ENCODE measurements at places on chromosomes 5 and 9.

DNA sequence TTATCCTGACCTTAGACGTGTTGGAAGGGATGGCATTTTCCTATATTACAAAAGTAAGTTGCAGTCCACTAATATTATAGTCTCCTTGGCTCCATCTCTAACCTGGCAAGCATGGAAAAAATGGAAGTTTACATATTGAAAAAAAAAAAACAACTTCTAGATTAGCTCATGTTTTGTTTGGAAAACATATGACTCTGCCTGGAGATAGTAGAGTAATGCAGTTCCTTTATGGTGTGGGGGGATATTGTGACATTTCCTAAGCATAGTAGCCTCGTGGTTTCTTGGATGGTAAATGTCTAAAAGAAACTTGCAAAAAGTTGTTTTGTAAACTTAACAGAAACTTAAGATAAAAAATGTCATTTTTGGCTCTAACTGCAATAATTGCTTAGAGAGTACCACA is 244.4 kb upstream of the FBXL7 start:
- DNase-seq, result no peak

GRCh38 chr9:738209-738915 is 103.1 kb upstream of the DMRT1 start:
- DNase-seq, result no peak

- DNase-seq, result no peak
Observed at GRCh38 chr5:127061956-127062355, 11.3 kb downstream of the C5orf63 start.

DNA sequence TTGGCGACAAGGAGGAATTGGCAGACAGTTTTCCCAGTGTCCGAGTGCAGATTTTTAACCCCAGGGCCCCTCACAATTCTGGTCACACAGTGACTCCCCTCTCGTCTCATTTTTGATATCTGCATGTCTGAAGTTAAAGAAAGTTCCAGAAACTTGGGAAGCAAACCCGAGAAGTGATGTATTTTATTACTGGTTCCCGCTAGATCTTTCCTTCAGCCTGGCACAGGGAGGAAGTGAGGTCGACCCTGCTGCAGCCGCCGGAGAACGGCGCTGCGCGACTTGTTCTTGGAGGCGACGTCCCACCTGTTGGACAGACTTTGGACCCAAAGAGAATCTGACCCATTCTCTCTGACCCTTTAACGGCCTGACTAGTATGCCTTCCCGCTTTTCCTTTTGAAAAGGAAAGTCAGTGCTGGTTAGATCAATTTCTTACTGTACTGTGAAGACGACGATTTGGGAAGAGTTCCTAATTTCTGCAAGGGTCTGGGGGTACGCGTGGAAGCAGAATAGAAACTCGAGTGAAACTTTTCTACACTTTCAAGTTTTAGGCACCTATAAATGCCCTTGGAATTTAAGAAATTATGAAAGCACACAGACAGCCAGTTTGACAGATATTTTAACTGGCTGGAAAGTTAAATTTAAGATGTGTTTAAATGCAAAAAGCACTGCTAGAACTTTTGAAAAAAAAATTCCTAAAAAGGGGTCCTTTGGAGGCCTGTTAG is 744 bp downstream of the OTULIN start:
- no peak for DNase-seq

DNA sequence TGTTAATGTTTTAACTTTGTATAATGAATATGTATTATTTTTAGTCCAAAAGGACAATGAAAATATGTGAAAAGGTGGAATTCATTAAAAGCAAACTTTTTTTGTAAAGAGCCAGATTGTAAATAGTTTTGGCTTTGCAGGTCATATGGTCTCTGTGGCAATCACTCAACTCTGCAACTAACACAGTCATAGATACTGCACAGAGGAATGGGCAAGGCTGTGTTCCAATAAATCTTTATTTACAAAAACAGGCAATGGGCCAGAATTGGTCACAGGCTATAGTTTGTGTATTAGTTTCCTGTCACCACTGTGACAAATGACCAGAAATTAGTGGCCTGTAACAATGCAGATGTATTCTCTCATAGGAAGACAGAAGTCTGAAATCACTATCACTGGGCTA is 125.4 kb upstream of the PTCH1 start:
- DNase-seq, result no peak

- DNase-seq, result no peak
Observed at GRCh38 chr9:136187683-136188586, 17.0 kb downstream of the LHX3 start.

- DNase-seq, result no peak
Observed at GRCh38 chr9:94250456-94250855, 8.6 kb upstream of the ZNF169 start.

DNA sequence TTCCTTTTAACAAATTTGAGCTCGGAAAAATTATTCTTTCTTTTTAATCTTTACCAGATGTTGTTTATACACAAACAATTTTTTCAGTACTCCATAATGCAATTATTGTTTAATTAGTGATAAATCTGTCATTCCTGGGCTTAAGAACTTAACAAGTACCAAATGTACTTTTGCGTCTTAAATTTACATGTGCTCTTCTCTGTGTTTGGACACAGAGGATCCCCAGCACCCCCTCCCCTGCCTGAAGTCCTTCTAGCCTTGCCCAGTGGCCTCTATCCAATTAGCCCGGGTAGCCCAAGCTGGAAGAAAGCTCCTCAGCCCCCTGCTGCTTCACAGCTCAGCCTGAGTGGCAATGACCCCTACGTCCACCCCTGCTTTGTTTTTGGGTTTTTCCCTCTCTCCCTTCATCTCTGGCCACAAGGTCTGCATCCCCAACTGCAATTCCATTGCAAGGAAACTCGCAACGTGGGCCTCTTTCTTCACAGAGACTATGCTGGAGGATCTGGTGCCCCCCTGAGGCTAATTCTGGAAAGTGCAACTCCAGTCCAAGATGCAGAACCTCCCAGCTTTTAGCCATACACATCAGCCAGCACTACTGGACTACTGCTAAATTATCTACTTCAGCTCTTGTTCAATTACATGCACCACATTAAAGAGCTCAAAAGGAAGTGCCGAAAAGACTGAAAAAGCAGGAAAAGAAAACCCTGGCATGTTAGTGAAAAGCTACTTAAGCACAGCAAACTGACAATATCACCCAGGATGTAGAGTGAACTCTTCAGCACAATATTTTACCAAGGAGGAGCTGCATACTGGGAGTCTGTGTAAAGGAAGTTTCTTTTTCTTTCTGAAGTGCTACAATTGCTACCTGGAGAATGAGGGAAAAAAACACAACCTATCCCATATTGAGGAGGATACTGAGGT is 186.2 kb downstream of the FANCC start:
- peak; percentile 42 for DNase-seq

DNA sequence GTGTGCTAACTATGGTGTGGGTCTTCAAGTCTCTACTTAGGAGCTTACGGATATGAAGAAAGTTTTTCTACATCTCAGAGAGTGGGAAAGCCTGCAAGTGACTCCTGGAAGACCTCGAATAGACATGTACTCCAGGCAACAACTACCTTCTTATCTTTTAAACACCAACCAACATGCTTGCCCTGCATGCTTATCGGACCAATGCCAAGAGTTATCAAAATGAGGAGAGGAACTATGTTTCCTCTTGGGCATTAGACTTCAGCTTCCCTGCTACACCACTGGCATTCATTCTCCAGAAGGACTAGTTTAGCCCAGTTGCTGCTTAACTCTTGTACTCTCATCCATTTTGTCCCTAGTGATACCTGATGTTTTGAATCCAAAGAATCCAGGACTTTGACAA is 74.7 kb upstream of the MAN2A1 start:
- no peak for DNase-seq

GRCh38 chr9:26773056-26773455 is 119.5 kb downstream of the CAAP1 start:
- DNase-seq, result no peak

GRCh38 chr5:149969181-149969930 is 8.8 kb downstream of the SLC26A2 start:
- DNase-seq, result no peak

- DNase-seq, result no peak
Observed at GRCh38 chr5:98839469-98840383, 66.3 kb downstream of the RGMB start.

DNA sequence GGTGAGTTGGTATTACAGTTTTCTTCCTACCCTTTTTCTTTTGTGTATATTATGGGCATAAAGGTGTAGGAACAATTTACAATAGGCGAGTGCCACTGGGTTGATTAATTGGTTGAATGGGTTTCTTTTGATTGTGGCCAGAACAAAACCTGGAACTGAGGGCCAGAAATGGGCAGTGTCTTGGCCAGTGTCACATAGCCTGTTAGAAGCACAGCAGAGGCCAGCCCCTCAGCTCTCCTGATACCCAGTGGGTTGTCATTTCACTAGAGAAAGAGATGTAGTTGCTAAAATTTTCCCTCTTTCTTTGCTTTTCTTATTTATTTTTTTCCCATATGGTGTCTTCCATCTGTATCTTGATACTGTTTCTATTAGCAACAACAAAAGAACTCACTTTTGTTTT is 38.8 kb upstream of the SEMA6A start:
- DNase-seq, result no peak

DNA sequence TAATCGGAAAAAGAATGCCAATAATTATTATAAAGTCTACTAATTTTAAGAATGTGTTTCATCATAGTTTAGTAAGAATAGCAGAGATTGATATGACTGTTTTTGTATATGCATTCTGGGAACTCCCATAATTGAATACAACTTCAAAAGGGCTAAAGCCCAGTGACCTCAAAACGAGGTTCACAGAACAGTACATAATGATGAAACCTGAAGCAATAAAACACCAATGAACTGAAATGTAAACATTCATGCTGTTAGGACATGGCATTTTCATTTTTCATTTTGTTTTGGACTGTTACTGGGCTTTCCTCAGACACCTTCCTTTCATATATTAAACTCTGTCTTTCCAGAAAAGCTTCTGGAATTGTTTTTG is 684 bp upstream of the JMY start:
- no peak for DNase-seq

- DNase-seq, result no peak
Observed at GRCh38 chr5:88388476-88389337, 120.1 kb upstream of the TMEM161B start.

DNA sequence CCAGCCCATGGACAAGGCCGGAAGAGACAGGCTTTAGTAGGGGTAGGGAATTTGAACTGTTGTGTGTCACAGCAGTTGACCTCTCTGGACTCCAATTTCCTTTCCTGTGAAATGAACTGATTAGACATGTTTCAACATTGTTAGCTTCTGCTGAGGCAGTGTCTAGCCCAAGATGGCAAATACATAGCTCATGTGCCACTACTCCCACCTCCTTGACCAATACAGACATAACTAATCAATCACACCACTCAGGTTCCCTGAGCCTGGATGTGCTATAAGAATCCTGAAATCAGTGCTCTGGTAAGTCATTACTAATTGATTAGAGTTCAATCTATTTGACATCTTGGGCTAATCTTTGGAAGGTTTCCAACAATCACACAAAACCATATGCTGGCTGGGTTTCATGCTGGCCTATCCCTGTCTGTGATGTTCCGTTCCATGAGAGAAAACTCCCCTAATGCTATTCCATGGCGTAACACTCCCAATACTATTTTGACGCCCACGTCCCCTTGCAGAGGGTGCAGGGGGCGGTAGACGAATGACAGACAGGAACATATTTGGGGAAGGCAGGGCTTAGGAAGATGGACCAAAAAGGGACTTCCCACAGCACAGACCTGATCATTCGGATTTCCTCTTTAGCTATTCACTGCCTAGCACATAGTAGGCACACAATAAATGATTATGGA is 95.2 kb downstream of the PDE6A start:
- no peak for DNase-seq

GRCh38 chr9:74322661-74323314 is 174.3 kb upstream of the RORB start:
- DNase-seq, result no peak

Data from C1 segment of cervical spinal cord (tissue), 14 donors.